ENCODE measurements at places on chromosomes 12 and 14. TPM values are rescaled to one million over a fixed set of nuclear protein-coding genes. Genes with fewer than 3 reads are reported as not detected.

Gene MYBPC1
- total RNA-seq, result not detected

Gene MGP
- 328 TPM for total RNA-seq

Gene NANOG
- total RNA-seq, result not detected

Gene PRPH
- total RNA-seq, result not detected

Gene CLEC14A
- total RNA-seq, result 84.2 TPM

DNA sequence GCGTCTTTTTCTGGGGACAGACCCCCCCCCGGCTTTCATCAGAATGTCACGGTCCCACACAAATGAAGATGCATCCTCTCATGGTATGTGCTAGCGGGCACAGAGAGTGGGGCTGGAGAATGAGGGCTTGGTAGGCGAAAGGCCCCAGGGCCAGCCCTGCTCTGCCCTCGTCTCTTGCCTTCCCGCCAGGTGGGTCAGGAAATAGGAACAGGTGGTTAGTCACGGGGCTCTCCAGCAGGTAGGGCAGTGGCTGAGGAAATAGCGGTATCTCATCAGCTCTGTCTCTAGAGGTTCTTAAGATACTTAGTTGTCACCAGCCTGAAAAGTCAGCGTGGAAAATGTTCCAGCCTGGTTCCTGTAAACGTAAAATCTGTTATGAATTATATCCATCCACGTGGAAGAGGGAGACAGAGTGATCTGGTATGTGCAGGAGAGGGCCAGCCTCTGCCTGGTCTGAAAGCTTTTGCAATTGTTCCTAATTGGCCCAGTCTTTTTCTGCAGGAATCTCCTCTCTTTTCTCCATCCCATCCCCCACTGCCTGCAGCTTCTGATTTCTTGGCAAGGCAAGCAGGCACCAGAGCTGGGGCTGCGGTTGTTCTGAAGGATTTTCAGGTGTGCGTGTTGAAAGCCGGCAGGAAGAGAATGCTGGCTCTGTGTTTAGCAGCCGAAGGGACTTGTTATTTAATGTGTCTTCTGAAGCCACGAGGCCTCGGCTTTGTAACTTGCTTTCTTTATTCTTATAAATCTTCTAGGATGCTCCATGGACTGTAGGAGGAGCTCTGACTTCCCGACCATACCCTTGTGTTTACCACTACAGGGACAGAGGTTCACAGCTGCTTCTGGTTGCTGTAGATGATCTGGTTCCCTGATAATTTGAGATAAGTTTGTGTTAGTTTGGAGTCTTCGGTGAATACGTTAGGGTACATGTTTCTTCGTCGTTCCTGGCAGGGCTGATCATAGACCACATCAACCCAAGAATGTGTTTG lies 131.1 kb downstream of the CACNA1C start:
- no peak for DNase-seq

DNA sequence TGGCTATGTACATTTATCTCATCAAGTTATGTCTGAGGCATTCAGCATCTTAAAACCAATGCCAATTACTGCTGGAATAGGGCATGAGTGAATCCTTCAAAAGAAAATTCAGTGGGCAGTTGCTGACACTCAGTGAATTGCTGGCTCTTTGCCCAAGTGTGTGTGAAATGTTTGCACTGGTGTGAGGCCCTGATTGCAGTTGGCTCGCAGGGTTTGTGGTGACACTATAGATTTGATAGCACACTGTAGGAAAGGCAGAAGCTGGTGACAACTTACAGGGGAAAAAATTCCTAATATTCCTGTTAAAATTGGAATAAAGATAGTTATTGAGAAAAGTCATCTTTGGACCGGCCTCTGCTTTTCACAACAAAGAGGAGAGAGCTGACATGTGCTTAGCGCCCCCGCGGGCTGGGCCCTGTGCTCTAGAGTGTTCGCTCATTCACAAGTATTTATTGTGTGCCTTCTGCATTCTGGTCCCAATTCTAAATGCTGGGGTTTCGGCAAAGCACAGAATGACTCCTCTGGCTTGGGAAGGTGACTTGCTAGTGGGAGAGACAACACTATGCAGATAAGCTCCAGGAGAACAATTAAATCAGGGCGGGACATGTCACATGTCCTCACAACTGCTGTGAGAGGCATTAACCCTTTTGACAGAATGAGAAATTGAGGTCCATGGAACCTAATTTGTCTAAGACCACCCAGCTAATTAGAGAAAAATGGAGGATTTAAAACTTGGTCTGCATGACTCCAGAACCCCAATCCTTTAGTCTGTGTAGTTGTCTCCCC lies 418.7 kb downstream of the NPAS3 start:
- no peak for DNase-seq

GRCh38 chr12:42296503-42297109 lies 29.3 kb downstream of the ZCRB1 start:
- DNase-seq, result no peak

GRCh38 chr12:54159140-54159539 lies 29.6 kb downstream of the SMUG1 start:
- DNase-seq, result no peak

GRCh38 chr12:62523619-62524018 lies 57.0 kb downstream of the MON2 start:
- no peak for DNase-seq

GRCh38 chr12:13075118-13075480 lies 28.4 kb downstream of the GSG1 start:
- no peak for DNase-seq

GRCh38 chr14:23446291-23446851 lies 10.9 kb upstream of the MYH7 start:
- DNase-seq, result no peak

DNA sequence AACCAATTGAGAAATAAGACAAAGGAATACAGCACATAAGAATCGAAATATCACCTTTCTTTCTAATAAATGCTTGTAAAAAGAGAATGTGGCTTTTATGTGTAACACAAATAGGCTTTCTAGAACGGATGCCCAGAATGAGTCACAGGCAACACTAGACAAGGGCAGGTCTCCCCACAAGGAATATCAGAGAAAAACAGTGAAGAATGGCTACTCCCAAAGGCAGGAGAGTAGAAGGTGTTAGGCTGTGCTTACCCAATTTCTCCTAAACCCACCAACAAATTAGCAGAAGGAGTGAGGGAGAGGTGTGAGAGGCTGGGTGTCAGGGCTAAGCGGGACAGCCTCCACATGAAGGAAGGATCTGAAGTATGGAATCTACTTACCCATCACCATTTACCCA lies 55.2 kb downstream of the GALNT4 start:
- DNase-seq, result peak; percentile 81

GRCh38 chr14:105062048-105062433 lies 3.2 kb downstream of the GPR132 start:
- no peak for DNase-seq

DNA sequence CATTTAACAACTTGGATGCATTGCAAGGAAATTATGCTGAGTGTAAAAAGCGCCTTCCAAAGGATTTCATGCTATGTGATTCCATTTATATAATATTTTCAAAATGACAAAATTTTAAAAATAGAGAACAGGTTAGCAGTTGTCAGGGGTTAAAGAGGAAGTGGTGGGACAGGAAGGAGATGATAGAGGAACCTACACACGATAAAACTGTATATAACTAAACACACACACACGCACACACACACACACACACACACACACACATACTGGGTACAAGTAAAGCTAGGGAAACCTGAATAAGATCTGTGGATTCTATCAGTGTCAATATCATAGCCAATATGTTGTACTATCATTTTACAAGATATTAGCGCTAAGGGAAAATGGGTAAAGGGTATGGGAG lies 17.2 kb downstream of the TTC9 start:
- DNase-seq, result no peak

- DNase-seq, result peak; percentile 63
These were observed 16.1 kb downstream of the PIGH start for GRCh38 chr14:67583711-67584644.

GRCh38 chr14:102279688-102280348 lies 25.1 kb downstream of the MOK start:
- peak; percentile 36 for DNase-seq

GRCh38 chr12:88753066-88753465 lies 172.8 kb upstream of the KITLG start:
- DNase-seq, result peak; percentile 68

DNA sequence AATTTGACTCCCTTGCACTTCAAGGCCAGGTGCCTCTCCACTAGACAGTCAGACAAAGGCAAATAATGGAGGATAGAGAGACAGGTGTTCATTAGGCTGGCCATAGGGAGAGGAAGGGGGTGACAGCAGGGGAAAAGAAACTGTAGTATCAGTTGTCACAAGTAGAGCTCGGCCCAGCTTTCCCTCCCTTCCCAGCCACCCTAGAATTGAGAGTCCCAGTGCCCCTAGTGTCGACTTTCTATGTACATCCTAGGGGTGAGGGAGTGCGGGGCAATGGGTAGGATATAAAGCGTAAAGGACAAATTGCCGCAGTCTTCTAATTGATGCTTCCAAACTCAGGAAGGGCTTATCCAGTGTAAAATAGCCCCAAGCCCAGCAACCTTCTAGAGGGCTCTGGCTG lies 39.0 kb downstream of the BAZ2A start:
- DNase-seq, result no peak

- DNase-seq, result no peak
These were observed 244.2 kb upstream of the CLEC14A start for GRCh38 chr14:38500125-38500524.

GRCh38 chr12:3122841-3123678 lies 45.9 kb downstream of the TSPAN9 start:
- peak; percentile 99 for DNase-seq

GRCh38 chr12:70247653-70248199 lies 4.5 kb downstream of the CNOT2 start:
- DNase-seq, result no peak

- no peak for DNase-seq
These were observed 52.1 kb downstream of the DERA start for GRCh38 chr12:15963271-15963670.

Data from dermis microvascular lymphatic vessel endothelial cell (primary cell).